Activated T-cell treated with anti-CD3 and anti-CD28 coated beads, Interleukin-2, amount 50 U/mL, for 72 hours (primary cell): ENCODE measurements at places on chromosomes 2 and 18.

- no peak for DNase-seq
These were observed 64.5 kb downstream of the PIGN start for GRCh38 chr18:62122330-62122729.

- no peak for DNase-seq
These were observed 36.8 kb downstream of the ANKMY1 start for GRCh38 chr2:240520974-240521350.

GRCh38 chr2:69798290-69798908, 31.1 kb upstream of the GMCL1 start:
- no peak for DNase-seq

DNA sequence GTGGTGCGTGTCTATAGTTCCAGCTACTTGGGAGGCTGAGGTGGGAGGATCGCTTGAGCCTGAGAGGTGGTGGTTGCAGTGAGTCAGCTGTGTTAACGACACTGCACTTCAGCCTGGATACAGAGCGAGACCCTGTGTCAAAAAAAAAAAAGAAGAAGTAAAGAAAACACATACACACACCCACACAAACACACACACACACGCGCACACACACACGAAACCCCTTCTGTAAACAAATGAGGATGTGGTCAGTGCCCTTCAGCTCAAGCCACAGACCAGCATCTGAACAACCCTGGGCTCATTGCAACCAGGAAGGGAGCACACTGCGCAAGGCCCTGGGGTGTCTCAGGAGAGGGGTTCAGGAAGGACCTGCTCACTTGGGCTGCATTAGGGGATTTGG, 47.9 kb upstream of the KCNF1 start:
- DNase-seq: no peak

DNA sequence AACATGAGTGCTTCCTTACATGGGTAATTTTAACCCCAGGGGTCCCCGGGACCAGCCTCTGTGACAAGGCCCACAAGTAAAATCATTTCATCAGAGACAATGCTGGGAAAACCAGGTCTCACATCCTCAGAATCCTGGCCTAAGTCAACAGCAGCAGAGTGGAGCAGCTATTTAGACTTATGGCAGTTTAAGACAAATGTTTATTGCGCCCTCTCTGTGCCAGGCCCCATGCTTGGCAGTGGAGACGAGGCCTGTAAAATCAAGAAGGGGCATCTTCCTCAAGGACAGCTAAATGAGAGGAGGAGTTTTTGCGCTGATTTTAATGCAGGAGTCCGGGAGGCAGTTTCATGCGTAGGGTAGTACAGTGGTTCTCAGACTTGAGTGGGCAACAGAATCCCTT, 56.0 kb upstream of the ACAA2 start:
- DNase-seq: no peak

DNA sequence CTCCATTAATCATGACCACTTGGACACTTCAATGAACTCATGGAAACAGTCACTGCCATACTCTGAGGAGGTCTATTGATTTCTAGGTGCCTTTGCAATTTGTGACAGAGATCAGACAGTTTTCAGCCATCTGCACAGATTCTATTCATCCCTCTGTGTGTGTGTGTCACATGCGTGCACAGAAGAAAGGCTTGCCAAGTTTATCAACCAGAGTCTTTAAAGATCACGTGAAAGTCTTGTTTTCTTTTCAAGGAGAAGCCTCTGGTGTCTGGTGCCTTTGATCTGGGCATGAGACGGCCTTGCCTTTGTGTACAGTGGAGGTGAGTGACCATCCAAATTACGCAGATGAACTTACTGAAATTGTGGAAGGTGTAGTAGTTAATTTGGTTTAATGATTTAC, 164.2 kb downstream of the VAPA start:
- no peak for DNase-seq

DNA sequence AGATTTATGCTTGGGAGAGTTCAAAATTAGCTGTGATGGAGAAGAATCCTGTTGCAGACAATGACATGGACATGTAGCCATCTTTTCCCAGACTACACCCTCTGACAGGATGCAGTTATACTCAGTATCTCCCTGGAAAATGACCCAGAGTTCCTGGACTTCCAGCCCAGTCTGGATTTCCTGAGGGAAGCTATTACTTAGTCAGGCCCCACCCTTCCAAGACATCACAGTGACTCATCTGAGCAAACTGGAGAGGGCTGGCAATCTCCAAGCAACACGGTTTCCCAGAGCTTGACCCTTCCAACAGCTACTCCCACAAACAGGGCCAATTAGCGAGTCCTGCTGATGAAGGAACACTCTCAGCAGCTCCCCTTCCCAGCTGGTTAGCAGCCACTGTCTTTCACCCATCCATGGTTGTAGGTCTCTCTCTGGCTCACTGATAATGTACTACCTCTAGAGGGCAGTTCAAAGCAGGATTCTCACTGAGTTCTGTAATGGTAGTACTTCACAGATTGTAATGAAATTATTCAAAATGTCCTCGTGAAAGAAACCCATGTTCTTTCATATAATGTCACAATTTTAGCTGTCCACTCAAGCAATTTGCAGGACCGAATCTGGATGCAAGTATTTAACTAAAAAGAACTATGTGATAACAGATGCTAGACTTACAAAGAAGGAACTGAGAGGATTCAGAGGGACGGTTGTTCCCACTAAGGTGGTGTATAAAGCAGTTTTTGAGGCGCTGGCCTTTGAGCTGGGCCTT, 110.2 kb downstream of the MDH1 start:
- no peak for DNase-seq
